Stimulated activated CD4-positive, alpha-beta T cell treated with anti-CD3 and anti-CD28 coated beads, Interleukin-1b, Interleukin-23, amount 100 ng/mL, for 4 hours (primary cell): ENCODE measurements at places on chromosomes 13 and 19.

DNA sequence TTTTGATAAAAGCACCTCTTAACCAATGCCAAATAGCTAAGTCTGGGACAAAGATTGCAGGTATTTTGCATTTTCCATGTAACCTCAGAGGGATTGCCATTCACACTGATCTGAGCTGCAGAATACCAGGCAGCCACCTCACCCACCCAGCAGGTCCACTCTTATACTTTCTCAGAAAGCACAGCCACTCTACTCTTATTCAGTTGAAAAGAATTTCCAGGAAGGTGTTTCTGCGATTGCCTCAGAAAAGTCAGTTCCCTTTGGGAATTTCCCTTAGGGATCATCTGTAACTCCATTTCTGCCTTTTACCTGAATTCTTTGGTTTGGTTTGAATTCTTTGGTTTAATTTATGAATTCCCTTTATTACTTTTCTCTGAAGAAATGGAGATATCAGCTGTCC lies 904 bp upstream of the ALOX5AP start:
- DNase-seq, result no peak

- no peak for DNase-seq
Observed at GRCh38 chr13:93260591-93260990, 34.0 kb downstream of the GPC6 start.

DNA sequence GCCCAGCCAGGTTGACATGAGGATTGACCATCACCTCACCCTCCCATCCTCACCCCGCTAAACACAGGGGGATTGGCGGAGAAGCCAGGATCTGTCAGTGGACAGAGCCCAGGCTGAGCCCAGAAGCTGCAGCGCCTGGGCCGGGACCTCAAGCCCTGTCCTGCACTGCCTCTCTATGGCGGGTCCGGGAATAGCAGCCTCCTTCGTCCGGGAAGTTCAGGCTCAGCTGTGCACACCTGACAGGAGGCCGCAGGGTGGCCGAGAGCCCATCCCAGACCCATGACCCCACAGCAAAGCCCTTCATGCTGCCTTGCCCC lies 67.8 kb downstream of the SPACA7 start:
- peak; percentile 24 for DNase-seq

DNA sequence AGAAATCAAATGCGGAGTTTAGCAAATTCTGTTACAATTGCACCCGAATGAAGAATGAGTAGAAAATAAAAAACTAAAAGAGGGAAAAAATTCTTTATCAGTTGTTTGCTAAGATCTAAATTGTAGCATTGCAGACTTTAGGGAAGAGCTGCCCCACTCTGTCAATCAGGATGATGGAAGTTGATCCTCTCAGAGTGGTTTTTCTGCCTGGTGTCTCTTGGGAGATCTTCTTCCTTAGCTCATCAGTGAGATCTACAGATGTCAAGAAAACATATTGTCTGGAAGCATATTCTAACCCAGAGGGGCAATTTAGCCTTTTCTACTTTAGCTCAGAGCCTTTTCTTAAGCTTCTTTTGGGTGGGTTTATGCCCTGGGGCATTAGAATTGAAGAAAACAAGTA lies 223.2 kb upstream of the PCDH17 start:
- DNase-seq, result no peak

DNA sequence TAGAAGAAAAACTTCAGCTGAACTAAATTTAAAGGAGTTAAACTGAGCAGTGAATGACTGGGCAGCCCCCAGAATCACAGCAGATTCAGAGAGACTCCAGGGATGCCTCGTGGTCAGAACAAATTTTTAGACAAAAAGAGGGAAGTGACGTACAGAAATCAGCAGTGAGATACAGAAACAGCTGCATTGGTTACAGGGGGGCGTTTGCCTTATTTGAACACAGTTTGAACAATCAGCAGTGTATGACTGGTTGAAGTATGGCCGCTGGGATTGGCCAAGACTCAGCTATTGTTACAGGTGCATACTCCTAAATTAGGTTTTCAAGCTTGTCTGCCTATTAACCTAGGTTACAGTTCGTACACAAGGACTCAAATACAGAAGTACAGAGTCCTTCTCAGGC lies 2.2 kb upstream of the SPRYD7 start:
- no peak for DNase-seq

GRCh38 chr19:53102206-53102755 lies 941 bp downstream of the ZNF160 start:
- no peak for DNase-seq

DNA sequence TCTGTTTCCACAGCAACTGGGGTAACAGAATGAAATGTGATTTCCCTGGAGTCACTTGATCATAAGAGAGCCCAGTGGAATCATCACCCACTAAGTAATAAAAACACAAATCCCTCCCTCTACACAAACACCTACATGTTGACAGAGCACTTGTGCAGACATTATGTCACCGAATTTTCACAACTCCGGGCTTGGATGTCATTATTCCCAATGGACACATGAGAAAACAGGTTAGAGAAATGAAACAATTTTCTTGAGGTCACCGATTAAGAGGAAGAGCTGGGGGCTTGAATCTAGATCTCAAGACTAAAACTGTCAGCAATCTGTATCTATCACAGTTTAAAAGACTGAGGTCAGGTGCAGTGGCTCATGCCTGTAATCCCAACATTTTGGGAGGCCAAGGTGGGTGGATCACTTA lies 3.1 kb downstream of the XRCC1 start:
- DNase-seq, result no peak

DNA sequence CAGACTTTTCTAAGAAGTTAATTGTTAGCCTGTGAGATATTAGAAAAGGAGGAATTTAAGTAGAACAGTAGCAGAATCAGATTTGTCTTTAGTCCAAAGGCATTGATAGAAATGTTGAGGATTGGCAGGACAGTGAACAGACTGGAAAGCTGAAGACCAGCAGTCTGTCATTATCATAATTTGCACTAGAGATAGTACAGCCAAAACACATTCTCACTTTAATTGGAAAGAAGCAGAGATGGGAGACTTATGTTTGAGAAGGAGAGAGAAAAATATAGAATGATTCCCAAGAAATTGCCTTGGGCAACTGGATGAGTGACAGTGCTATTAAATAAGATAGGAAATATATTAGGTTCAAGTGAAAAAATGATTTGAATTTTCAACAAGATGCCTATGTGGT lies 755.5 kb downstream of the SLITRK5 start:
- DNase-seq, result no peak

- no peak for DNase-seq
Observed at GRCh38 chr13:97364031-97364430, 69.9 kb upstream of the RAP2A start.

DNA sequence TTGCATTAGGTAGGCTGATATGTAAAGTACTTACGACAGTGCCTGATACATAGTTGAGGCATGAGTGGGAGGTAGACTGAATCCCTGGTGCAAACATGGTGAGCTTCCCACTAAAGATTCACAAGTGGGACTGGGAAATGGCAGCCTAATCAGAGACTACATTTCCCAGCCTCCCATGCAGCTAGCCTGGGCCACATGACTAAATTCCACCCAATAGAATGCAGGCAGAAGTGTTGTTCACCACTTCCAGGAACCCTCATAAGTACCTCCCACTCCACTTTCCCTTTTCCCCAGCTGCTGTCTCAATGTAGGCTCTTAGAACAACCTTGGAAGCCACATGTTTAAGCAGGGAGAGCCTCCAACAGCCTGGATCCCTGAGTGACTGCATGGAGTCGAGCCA lies 104.9 kb downstream of the CACNA1A start:
- no peak for DNase-seq

DNA sequence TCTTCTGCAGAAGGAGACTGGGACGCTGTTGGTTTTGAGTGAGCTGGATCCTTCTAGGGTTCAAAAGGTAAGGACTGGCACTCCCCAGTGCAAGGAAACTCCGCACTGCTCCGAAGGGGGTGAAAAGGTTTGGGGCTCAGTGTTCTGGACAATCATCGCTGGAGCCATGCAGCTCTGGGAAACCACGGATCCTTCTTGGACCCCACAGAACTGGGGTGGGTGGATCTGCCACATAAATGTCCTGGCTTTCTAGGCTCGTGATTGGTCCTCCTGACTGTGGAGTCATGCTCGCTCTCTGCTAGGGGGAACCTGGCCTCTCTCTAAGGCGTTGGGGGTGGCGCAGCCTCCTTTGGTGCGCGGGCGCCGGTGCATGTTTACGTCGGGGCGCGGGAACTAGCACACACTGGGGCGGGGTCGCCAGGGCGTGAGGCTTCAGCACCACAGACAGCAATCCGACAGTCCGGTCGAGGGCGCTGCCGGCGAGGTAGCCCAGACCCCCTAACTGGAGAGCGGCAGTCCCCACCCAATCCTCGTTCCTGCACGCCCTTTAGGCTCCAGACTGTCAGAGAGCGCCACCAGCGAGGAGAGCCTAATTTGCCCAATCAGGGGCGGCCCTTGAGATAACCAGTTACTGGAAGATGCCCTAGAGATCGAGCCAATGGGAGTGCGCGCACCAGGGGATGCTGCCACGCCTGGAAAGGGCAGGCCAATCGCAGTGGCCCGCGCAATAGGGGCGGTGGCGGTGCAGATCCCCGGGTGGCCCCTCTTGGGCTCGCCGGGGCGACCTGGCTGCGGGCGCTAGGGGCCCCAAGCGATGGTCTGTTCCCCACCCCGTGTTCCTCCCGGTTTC lies 913 bp upstream of the ELAVL3 start:
- peak; percentile 48 for DNase-seq

DNA sequence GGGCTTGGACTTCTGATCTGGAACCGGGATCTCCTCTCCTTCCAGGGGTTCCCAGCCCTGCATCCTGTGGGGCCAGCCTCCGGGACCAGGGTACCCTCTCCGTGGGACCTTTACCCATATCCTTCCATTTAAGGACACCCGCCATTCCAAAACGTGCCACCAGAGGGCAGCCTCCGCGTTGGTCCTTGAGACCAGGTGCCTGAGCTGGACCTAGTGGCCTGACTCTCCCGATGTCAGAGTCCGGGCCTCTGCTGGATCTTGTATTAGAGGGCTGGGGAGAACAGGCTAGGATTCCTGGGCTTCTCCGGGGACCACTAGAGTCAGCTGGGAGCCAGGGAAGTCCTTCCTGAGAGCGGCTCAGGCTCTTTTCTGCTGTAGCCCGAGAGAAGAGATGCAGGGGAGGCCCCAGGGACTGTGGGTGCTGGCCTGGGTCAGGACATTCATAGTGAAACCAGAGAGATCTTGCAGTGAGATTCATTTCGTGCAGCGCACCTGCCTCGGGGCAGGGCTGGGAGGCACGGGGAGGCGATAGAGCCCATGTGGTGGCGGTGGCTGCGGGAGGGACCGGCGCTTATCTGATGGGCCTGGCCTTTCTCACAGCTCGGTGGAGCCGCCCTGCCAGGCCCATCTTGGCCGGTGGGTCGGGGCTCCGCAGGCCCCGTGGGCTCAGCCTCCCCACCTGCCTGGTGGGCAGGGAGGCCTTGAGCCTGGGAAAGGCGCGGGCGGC lies 9.8 kb upstream of the SLC7A10 start:
- DNase-seq, result peak; percentile 79

DNA sequence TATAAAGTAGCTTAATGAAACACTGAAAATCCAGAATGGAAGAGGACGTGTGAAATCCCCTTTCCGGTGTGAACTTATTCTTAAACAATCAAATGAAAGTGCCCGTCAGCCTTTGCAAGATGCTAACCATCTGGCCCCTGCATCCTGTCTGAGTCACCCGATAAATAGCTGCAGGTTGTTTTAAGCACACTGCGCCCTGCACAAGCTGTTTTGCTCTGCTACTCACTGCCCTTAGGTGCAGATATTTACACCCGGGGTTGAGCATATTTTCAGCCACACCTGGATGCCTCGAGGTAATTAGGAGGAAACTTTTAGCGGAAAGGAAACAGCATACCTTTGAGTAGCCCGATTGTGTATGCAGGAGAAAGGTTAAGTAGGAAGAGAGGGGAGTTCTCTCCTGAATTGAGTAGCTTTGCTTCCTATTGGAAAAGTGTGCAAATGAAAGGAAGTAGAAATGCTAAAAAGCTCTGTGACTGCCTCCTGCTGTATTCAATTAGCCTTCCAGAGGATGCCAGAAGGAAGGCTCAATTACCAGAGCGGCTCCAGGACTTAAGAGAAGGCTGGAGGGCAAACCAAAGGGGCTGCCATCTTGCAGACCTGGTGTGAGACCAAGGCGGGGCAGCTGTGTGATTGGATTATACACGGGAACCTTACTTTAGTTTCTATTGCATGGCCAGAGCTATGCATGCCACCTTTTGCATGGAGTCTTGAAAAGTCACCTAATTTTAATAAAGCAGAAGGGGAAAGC lies 42.5 kb downstream of the IRS2 start:
- DNase-seq, result no peak

- no peak for DNase-seq
Observed at GRCh38 chr19:30159636-30160035, 212.5 kb upstream of the ZNF536 start.

DNA sequence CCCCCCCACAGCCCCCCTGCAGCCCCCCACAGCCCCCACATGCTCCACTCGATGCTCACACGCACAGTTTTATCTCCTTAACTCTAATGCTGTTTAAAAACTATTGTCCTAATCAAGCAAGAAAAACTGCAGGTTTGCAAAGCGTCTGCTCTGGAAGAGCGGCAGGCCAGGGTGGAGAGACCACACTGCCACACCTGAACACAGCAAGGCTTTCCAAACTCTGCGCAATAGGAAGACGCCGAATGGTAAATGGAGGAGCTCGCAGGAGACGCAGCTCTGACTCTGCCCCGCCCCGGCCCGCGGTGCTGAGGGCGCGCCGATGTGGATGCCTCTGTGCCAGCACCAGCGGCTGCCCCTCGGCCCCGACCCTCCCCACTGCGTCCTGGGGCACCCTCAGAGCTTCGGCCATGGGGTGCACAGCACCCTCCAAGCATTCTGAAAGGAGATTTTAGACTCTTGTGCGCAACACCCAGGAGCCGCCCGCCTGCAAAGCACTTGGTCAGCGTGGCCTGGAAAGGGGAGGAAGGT lies 32.4 kb downstream of the RASA3 start:
- DNase-seq, result no peak

- DNase-seq, result no peak
Observed at GRCh38 chr13:84684048-84684662, 801.9 kb upstream of the SLITRK1 start.

GRCh38 chr13:79642596-79642995 lies 161.6 kb downstream of the NDFIP2 start:
- DNase-seq, result no peak

DNA sequence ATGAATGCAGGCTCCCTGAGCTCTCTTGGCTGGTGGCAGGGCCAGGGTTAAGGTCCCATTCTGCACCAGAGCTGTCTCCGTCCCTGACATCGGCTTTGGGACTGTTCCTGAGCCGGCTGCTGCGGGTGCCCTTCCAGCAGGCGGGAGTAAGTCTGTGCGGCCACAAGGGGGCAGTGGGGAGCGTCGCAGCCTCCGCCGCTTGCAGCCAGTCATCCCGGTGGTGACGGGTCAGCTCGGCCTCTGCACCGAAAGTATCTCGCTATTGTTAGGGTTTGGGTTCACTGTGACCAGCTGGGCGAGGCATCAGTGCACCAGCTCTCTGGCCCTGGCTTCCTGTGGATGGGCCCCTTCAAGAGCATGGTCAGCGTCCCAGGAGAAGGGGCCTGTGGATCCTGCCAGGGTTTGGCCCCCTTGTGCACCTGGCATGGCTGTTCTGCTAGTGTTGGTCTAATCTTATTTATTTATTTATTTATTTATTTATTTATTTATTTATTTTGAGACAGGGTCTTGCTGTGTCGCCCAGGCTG lies 15.1 kb downstream of the NDUFB7 start:
- peak; percentile 64 for DNase-seq

GRCh38 chr19:40805258-40805868 lies 6.4 kb downstream of the EGLN2 start:
- DNase-seq, result no peak

GRCh38 chr19:2494084-2494446 lies 18.1 kb downstream of the GADD45B start:
- DNase-seq, result no peak
